Fibroblast of skin of left biceps (primary cell): ENCODE measurements at places on chromosomes 7 and 10.
A peak's percentile ranks its signal among the peaks of the same experiment; 100 is the strongest.

- DNase-seq: peak; percentile 56
Observed at GRCh38 chr7:47690902-47691558, 109.1 kb upstream of the TNS3 start.

DNA sequence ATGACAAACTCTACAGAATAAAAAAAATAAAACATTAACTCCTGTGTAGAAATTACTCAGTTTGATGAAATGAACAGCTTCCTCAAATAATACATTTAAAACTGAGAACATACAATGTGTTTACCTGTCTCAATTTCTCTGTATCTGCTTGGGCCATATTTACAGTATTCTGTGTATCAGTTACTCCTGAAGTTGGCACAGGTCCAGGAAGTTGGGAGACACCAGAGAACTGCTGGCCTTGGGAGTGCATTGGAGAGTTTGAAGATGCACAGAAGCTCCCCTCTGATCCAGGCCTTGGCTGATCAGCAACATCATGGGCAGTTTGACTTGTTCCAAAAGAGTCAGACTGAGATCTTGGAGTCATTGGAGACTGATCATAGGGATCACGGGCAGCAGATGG, 155.1 kb downstream of the GALNT11 start:
- DNase-seq: no peak

- peak; percentile 44 for DNase-seq
Observed at GRCh38 chr10:96509017-96509641, 4.6 kb downstream of the TLL2 start.

DNA sequence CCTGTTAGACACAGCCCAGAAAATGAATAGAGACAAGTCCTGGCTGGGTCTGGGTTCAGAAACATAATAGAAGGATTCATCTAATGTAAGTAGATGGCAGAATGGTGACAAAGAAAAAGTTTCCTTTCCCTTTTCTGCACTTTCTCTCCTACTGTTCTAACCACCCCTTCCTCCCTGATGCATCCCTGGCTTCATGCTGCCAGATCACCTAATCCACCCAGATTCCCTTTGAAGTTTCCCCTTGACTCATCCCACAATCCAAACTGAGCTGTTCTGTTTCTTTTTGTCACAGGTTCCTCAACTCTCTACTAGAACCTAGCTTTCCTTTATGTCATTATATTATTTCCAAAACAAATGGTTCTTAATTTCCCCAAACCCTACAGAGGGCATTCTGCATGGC, 1.1 kb upstream of the MACC1 start:
- no peak for DNase-seq

- no peak for DNase-seq
Observed at GRCh38 chr10:22784668-22785067, 70.3 kb upstream of the PIP4K2A start.

- no peak for DNase-seq
Observed at GRCh38 chr7:109529712-109530111, 960.0 kb downstream of the DNAJB9 start.

DNA sequence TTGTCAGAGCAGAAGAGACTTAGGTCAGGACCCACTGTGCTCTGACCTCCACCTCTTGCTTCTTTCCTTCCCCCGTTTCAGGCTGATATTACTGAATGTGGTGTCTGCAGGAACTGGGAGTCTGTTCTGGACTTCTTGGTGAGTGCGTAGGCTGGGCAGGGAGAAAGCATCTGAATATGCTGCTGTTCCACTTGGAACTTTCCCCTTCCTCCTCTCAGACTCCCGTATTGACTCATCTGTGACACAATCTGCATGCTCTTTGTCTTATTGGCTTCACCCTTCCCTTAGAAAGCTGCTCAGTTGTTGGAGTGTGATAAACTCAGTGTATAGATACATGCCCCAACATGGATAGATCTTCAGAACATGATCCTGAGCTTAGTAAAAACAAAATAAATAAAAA, 137.6 kb upstream of the HABP2 start:
- DNase-seq: no peak

- DNase-seq: no peak
Observed at GRCh38 chr7:39421251-39421650, 145.0 kb upstream of the YAE1 start.

DNA sequence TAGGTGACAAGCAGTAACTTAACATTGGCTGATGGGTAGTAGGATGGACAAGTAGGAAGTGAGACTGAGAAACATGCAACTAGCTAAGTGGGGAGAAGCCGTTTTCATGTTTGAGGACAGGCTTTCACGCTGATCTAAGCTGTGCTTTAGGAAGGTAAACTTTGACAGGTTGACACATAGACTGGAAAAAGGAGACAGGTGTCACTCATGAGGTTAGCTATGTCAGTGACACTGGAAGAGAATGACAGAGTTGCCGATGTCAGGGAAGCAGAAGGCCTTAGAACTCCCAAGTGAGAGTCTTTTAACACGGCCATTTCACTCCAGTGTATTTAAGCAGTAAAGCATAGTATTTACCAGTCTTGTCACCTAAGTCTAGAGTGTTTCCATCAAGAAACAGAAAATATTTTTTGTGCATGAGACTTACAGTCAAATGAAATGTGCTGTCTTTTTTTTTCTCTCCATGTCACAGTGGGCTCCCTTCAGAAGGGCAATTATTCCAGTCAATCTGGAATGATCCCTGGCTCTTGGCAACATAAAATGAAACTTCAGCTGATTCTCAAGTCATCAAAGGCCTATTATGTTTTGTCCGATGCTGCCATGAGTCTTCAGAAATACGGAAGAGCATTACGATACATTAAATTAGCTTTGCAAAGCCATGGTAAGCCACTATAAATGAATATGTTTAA, 20.6 kb downstream of the EDRF1 start:
- no peak for DNase-seq

DNA sequence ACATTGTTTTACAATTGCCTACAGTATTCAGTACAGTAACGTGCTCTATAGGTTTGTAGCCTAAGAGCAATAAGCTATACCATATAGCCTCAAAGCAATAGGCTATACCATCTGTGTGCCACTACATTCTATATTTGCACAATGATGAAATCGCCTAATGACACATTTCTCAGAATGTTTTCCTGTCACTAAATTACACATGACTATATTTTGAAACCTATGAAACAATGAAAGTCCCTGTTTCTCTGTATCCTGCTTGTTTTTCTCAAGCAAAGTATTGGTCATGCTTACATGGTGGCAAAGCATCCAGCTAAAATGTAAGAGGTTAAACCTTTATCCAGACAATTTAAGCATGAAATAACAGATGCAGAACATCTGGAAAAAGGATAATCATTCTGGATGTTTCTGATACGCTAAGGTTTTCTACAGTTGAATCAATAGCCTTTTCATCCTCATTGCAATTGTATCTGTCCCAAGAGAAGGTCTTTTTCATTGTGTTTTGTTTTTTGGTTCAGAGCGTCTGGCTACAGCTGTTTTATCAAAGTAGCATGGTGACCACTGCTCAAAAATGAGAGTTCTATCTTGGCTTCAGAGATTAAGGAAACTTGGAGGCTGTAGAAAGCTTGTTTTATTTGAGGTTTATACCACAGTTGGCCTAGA, 81.7 kb downstream of the CSTF2T start:
- no peak for DNase-seq

- no peak for DNase-seq
Observed at GRCh38 chr7:117972606-117973005, 99.4 kb upstream of the CTTNBP2 start.

DNA sequence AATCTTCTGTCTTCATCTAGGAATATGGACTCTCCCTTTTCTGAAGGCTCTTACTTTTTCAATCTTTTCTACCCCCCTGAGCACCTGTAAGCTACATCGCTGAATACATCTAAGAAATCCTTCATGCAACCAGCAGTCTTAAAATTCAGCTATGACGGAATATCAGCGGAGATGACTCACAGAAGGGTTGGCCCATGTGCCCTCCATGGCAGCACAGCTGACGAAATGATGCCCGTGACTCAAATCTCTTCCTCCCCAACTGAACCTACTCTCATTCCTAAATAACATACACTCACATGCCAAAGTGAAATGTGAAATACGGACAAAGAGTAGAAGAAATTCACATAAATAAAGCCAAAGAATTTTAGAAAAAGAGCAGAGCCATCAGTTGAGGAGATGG, 30.3 kb upstream of the NCAPG2 start:
- DNase-seq: no peak

- no peak for DNase-seq
Observed at GRCh38 chr7:101910991-101911799, 93.8 kb downstream of the CUX1 start.

- no peak for DNase-seq
Observed at GRCh38 chr7:99392659-99393354, 15.6 kb downstream of the PDAP1 start.

DNA sequence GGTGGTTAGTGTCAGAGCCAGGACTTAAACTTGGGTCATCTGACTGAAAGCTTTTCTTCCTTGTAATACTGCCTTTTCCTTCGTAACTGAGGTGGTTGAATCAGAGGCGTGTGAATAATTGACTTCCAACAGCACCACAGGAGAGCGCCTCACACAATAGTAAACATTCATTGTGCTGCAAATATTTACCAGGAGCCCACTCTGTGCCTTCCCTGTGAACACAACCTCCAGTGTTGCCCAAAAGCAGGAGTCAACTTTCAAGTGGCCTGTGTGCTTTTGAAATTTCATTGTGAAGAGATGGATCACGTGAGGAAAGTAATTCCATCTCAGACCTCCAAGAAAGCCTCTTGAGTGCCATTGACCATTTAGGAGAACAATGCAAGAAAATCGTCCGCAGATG, 60.2 kb downstream of the ADRA2A start:
- no peak for DNase-seq

DNA sequence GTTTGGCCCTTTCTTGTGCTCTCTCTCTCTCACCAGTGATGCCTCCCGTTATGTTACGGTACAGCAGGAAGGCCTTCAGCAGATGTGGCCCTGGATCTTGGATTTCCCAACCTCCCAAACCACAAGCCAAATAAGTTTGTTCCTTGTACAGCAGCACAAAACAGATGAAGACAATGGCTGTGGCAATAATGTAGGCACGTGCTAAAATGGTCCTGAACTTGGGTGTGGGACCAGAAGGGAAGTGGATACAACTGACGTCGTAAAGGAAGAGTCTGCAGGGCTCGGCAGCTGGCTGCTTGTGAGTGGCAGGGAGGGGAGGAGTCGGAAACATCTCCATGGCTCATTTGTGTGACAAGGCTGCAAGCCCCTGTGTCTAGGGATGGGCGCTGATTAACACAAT, 26.8 kb downstream of the PROSER2 start:
- DNase-seq: no peak

DNA sequence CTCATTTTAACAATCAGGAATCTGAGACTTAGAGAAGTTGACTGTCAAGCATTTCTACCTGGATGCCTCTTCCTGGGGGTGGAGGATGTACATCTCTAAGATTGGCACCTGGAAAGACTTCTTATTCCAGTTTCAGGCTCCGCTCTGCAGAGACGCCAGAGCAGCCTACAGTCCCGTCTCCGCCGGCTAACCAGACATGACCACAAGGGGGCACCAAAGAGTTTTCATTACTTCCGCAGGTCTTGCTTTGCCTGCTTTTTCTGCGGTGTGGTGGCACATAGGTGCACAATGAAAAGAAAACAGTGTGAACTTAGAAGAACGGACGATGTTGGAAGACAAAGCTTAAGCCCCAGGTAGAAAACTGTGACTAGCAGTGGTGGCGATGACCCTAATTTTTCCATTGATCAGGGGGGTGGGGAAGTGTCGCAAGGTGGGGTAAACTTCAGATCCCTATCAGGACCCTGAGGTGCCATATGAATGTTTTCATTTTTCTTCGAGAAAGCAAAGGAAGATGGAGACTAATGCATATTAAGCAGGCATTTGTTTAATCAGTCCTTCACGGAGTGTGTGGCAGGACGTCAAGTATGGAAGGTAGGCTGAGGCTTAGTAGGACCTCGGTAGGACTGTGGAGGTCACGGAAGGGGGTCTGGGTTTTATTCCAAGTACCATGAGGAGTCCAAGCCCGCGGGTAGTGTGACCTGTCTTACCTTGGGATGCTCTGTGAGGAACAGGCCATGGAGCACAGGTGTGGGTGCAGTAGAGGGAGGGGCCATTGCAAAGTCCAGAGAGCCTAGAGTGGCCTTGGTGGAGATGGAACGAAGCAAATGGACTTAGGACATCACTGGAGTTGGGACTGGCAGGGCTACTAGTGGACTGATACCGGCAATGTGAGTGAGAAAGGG, 60.1 kb upstream of the SORCS3 start:
- peak; percentile 31 for DNase-seq

DNA sequence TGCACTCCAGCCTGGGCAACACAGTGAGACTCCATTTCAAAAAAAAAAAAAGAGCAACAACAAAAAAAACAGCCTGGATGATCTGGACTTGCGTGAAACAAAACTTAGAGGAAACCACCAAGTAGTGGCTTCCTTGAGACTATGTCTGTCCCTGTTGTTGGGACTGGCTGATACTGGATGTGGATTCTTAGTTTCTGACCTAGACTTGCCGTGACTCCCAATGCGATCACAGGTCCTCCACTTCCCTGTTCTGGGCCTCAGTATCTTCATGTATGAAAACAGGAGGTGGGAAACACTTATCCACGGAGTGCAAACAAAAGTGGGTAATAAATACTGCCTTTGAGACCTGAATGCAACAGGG, 125.7 kb downstream of the PRPF18 start:
- DNase-seq: no peak

DNA sequence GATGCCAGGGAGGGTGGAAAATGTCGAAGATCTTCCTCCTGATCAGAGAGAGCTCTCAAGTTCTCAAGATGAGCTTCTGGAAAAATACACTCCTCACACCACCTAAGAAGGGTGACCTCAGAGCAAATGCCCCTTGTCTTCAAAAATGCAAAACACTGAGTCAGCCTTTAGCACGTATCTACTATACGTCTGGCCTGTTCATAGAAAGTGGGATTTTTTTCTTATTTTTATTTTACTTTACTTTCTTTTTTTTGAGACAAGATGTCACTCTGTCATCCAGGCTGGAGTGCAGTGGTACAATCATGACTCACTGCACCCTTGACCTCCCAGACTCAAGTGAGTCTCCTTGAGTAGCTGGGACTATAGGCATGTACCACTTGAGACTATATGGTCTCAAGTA, 57.1 kb downstream of the AFAP1L2 start:
- DNase-seq: no peak

- DNase-seq: no peak
Observed at GRCh38 chr7:139571651-139572050, 48.2 kb downstream of the CLEC2L start.
